ENCODE measurements at places on chromosomes 1 and 21. TPM values are rescaled to one million over a fixed set of nuclear protein-coding genes. Genes with fewer than 3 reads are reported as not detected.

- H3K27me3 ChIP-seq, result no peaks in the 10 kb centered on the region
- no peak overlapping the region for H3K27ac ChIP-seq
- H3K4me1 ChIP-seq, result no peaks in the 10 kb centered on the region
- no peaks in the 10 kb centered on the region for H3K36me3 ChIP-seq
- no peak overlapping the region for H3K4me3 ChIP-seq
- DNase-seq, result no peak
These were observed 31.2 kb upstream of the RGL1 start for GRCh38 chr1:183773482-183774274.

Gene ACTA1
- total RNA-seq, result 0.99 TPM

DNA sequence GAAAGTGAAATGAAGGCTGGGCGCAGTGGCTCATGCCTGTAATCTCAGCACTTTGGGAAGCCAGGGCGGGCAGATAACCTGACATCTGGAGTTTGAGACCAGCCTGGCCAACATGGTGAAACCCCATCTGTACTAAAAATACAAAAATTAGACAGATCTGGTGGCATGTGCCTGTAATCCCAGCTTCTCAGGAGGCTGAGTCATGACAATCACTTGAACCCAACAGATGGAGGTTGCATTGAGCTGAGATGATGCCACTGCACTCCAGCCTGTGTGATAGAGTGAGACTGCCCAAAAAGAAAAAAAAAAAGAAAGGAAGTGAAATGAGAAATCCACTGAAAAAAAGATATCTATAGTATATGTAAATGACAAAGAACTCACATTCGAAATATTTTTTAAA, 439.9 kb downstream of the DISC1 start:
- no peaks in the 10 kb centered on the region for H3K4me1 ChIP-seq
- no peaks in the 10 kb centered on the region for H3K27me3 ChIP-seq
- no peak for DNase-seq
- H3K27ac ChIP-seq, result no peak overlapping the region
- no peaks in the 10 kb centered on the region for H3K36me3 ChIP-seq

Gene BCL2L15
- total RNA-seq, result 0.14 TPM

Gene OLFM3
- total RNA-seq, result not detected

GRCh38 chr1:76876655-76877395, 9.5 kb downstream of the ST6GALNAC5 start:
- H3K4me1 ChIP-seq, result no peaks in the 10 kb centered on the region
- DNase-seq, result no peak
- no peak overlapping the region for H3K27ac ChIP-seq
- H3K36me3 ChIP-seq, result no peaks in the 10 kb centered on the region
- no peak overlapping the region for H3K4me3 ChIP-seq
- H3K27me3 ChIP-seq, result no peaks in the 10 kb centered on the region

Gene MTMR11
- total RNA-seq, result 50.8 TPM

Gene PSEN2
- 52.1 TPM for total RNA-seq

Gene CNKSR1
- total RNA-seq, result 17.5 TPM

DNA sequence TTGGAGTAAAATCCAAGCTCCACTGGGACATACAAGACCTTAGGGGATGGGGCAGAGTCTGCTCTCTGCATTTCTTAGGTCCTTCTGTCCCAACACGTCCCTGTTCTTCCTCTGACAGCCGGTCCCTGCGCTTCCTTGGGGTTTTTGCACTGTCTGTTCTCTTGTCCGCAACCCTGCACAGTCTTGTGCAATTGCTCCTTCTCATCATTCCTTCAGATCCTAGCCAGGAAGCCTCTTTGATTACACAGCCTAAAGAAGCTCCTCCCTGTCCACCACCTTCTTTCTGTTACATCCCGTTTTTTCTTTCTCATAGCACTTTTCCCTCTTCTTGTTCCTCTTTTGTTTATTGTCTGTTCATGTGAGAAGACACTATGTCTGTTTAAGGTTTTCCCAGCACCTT, 19.9 kb downstream of the ACOT11 start:
- no peak overlapping the region for H3K27ac ChIP-seq
- H3K36me3 ChIP-seq, result no peaks in the 10 kb centered on the region
- no peak for DNase-seq
- H3K4me1 ChIP-seq, result peaks cover 37% of the 10 kb centered on the region

Gene ITSN1
- total RNA-seq, result 50.9 TPM

Gene MROH7
- 15.9 TPM for total RNA-seq

Gene PLCH2
- total RNA-seq, result 1.1 TPM

DNA sequence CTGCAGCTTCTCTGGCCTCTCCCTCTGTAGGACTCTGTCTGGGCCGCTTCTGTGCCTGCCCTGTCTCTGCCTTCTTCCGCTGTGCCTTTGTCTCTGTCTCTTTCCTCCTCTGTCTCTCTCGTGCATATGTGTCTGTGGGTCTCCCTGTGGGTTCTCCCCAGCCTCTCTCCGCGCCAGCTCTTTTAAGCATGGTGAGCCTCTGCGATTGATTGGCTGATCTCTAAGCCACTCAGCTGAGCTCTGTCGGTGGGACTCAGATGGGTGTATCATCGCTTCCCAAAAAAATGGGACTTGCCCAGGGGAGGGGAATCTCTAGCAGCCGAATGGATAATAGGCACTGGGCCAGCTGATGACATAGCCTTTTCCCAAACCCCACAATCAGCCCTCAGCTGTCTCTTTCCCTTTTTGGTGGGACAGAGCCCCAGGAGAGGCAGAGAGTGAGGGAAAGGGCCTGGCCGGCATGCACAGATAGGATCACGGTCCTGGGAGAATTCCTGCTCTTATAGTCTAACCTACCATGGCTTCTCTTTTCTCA, at the start of gene ADAMTS4:
Gene ADAMTS4, minus strand, starts transcription at position 158 of the 535 bp plus-strand sequence. CDS start 427 bp downstream, outside the sequence.
- H3K27ac ChIP-seq, result peak within 1 kb of the TSS; percentile 94
- peaks cover 35% of the 10 kb centered on the region for H3K4me1 ChIP-seq
- no peak for DNase-seq
- no peaks in the 10 kb centered on the region for H3K36me3 ChIP-seq

DNA sequence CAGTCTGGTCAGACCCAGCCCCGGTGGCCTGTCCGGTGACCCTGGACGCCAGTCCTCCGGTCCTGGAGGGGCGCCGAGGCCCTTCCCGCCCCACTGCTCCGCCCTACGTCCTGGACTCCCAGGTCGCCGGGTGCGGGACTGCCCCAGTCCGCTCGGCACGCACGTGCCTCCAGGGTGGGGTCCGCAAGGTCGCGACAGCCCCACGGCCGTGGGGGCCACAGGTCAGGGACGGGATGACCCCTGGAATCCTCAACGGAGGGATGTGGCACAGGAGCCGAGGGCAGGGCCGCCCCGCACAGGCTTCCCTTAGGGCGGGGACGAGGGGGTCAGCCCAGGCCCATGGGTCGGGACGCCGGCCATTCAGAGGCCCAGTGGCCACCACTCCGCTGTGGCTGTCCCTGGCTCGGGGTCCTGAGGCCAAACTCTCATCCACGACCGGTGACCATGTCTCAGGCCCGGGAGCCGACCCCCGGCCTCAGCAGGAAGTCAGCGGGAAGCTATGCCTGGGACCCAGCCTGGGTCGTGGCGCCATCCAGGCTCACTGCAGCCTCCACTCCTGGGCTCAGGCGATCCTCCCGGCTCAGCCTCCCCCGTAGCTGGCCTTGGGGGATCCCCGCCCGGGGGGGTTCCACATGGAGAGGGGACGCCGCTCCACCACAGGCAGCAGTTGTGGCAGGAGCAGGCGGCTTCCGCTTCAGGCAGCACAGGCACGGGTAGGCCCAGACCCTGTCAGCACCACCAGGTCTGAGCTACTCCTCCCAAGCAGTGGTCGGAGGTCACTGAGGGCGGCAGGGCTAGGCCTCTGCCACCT, 599 bp upstream of the TMEM240 start:
- DNase-seq, result no peak
- no peaks in the 10 kb centered on the region for H3K27me3 ChIP-seq
- peak overlapping the region; percentile 79 for H3K4me3 ChIP-seq
- H3K36me3 ChIP-seq, result peaks cover 8% of the 10 kb centered on the region
- peaks cover 10% of the 10 kb centered on the region for H3K4me1 ChIP-seq

Gene BARHL2
- total RNA-seq, result not detected

Gene BNIPL
- 2.6 TPM for total RNA-seq

Gene MPL
- total RNA-seq, result not detected
